Mononuclear cell (primary cell): ENCODE measurements at places on chromosomes 2 and 18. TPM values are rescaled to one million over a fixed set of nuclear protein-coding genes. Genes with fewer than 3 reads are reported as not detected.

The TRIM54 gene
- total RNA-seq, result not detected

The KCNE4 gene
- total RNA-seq, result under 0.01 TPM

The RNF144A gene
- total RNA-seq, result 22.8 TPM

The KYNU gene
- 35.9 TPM for total RNA-seq

The FAP gene
- total RNA-seq, result not detected

The GAREM2 gene
- 1.0 TPM for total RNA-seq

The FZD7 gene
- 0.63 TPM for total RNA-seq

The DPYSL5 gene
- total RNA-seq, result not detected

The FAM110C gene
- total RNA-seq, result 0.52 TPM

The POTEC gene
- total RNA-seq, result not detected

The RAMP1 gene
- 2.1 TPM for total RNA-seq

The PAX8 gene
- total RNA-seq, result 0.31 TPM

The HK2 gene
- total RNA-seq, result 8.3 TPM

The ALK gene
- total RNA-seq, result not detected

The COL6A3 gene
- 0.52 TPM for total RNA-seq

The RBFA gene
- 8.4 TPM for total RNA-seq

The ACADL gene
- total RNA-seq, result not detected

The POLR1A gene
- 6.1 TPM for total RNA-seq

The DSG3 gene
- total RNA-seq, result not detected
